ENCODE measurements at places on chromosomes 16 and 17. TPM values are rescaled to one million over a fixed set of nuclear protein-coding genes. Genes with fewer than 3 reads are reported as not detected.

The LDHD gene
- total RNA-seq: 0.20 TPM

The SOST gene
- not detected for total RNA-seq

The TBC1D3H gene
- not detected for total RNA-seq

The PPP1R27 gene
- not detected for total RNA-seq

The ATP2C2 gene
- not detected for total RNA-seq

The QPRT gene
- total RNA-seq: 0.99 TPM

The TBX6 gene
- total RNA-seq: 1.4 TPM

The VTN gene
- total RNA-seq: 0.28 TPM

The MMP25 gene
- total RNA-seq: 2.9 TPM

The TXNDC17 gene
- total RNA-seq: 17.0 TPM

The CDH1 gene
- 0.55 TPM for total RNA-seq

The LPCAT2 gene
- total RNA-seq: 0.76 TPM

The TMEM88 gene
- 6.2 TPM for total RNA-seq

The TNK1 gene
- total RNA-seq: 15.9 TPM

The BICDL2 gene
- not detected for total RNA-seq

The RAB34 gene
- 4.0 TPM for total RNA-seq

The PLEKHH3 gene
- total RNA-seq: 0.22 TPM

The TP53TG3D gene
- not detected for total RNA-seq

The KRTAP4-6 gene
- total RNA-seq: not detected

The AXIN1 gene
- 40.3 TPM for total RNA-seq

The SCARF1 gene
- 1.6 TPM for total RNA-seq

The KRTAP4-9 gene
- not detected for total RNA-seq

The SKAP1 gene
- 83.4 TPM for total RNA-seq

The SLC12A3 gene
- total RNA-seq: not detected

The OSBPL7 gene
- 46.5 TPM for total RNA-seq

The DOK4 gene
- 2.8 TPM for total RNA-seq

The LGALS9B gene
- not detected for total RNA-seq

The TNP2 gene
- not detected for total RNA-seq

The CRYBA1 gene
- not detected for total RNA-seq

The GNG13 gene
- not detected for total RNA-seq

The MYH8 gene
- total RNA-seq: not detected

The PLA2G10 gene
- not detected for total RNA-seq

The SLC5A10 gene
- not detected for total RNA-seq

The EFNB3 gene
- total RNA-seq: 0.09 TPM

The HOXB4 gene
- total RNA-seq: 3.1 TPM

The HS3ST3A1 gene
- total RNA-seq: 4.4 TPM

The TBC1D3I gene
- total RNA-seq: 0.91 TPM

The ZFHX3 gene
- total RNA-seq: 0.69 TPM

The HOXB1 gene
- not detected for total RNA-seq

The KRTAP4-11 gene
- total RNA-seq: not detected

The MYH2 gene
- not detected for total RNA-seq

The CD19 gene
- total RNA-seq: not detected

The MYOCD gene
- total RNA-seq: not detected

The CBLN1 gene
- not detected for total RNA-seq

The CAPNS2 gene
- not detected for total RNA-seq

The NCOR1 gene
- 169 TPM for total RNA-seq

The ORC6 gene
- 3.3 TPM for total RNA-seq

The ZNF624 gene
- 11.5 TPM for total RNA-seq

The KRT40 gene
- total RNA-seq: not detected

The USB1 gene
- 39.5 TPM for total RNA-seq
